Endodermal cell (in vitro differentiated cells): ENCODE measurements at places on chromosomes 11 and 22. TPM values are rescaled to one million over a fixed set of nuclear protein-coding genes. Genes with fewer than 3 reads are reported as not detected.

- no peak for DNase-seq
- H3K4me1 ChIP-seq, result no peaks in the 10 kb centered on the region
- H3K27ac ChIP-seq, result no peak overlapping the region
- no peak overlapping the region for H3K4me3 ChIP-seq
- H3K27me3 ChIP-seq, result no peaks in the 10 kb centered on the region
Observed at GRCh38 chr11:108368134-108368533, 99.2 kb downstream of the C11orf65 start.

GRCh38 chr11:59992425-59992824 lies 24.6 kb upstream of the OOSP4B start:
- H3K4me1 ChIP-seq, result no peaks in the 10 kb centered on the region
- H3K4me3 ChIP-seq, result no peak overlapping the region
- H3K27ac ChIP-seq, result no peak overlapping the region
- H3K27me3 ChIP-seq, result peaks cover 9% of the 10 kb centered on the region

DNA sequence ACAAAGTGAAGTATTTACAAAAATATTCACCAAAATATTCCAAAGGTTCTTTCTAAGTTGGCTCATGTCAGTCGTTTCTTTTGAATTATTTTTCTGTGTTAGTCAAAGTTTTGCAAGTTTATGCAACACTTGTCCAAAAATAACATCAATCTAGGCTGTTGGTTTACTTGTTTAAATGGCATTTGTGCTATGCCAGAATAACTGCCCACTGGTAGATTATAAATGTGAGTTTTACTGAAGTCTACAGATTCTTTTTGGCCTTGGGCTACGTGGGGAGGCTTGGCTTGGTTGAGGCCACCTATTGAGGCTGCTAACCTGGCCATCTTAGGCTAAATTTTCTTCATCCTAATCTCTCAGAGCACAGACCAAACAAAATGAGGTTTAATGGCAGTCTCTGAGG lies 1091.9 kb upstream of the RAG2 start:
- no peaks in the 10 kb centered on the region for H3K4me1 ChIP-seq
- no peaks in the 10 kb centered on the region for H3K36me3 ChIP-seq
- no peak overlapping the region for H3K27ac ChIP-seq
- no peaks in the 10 kb centered on the region for H3K27me3 ChIP-seq

DNA sequence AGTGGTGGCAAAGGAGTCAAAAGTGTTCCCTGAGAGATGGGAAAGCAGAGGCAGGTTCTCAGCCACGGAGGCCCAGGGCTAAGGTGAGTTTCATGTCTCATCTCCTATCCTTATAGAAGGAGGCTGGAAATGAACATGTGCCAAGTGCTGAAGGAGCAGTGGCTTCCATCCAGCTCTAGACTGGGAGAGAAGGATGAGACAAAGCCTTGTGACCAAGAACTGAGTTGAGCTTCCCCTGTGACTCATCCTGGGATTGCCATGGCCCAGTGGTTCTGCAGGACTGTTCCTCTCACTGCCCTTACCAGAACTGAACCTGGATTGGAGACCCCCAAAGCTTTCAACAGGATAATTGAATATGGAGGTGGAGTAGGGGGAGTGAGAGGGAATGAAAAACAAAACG lies 16.7 kb upstream of the OR9Q1 start:
- no peak for DNase-seq
- H3K4me3 ChIP-seq, result no peak overlapping the region
- no peaks in the 10 kb centered on the region for H3K4me1 ChIP-seq
- no peak overlapping the region for H3K27ac ChIP-seq

- DNase-seq, result no peak
- peaks cover 5% of the 10 kb centered on the region for H3K27me3 ChIP-seq
- H3K4me1 ChIP-seq, result peaks cover 6% of the 10 kb centered on the region
- peaks cover 18% of the 10 kb centered on the region for H3K36me3 ChIP-seq
- H3K27ac ChIP-seq, result no peak overlapping the region
Observed at GRCh38 chr11:6228520-6228919, 5.9 kb downstream of the FHIP1B start.

DNA sequence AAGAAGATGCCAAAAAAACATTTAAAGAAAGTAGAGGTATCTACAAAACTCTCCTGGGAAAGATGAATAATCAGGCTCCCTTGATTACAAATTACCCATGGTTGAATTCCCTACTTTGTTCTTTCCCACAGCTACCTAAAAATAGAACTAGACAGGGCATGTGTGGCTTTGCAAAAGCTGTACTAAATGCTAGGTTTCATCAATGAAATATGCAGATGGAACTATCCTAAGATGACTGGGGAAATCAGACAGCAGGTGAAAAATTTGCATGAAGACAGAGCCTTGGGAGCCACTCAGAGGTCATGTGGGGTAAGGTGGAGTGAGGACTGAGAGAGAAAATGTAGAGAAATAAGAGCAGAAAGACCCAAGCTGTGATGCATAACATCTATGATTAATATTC lies 14.7 kb downstream of the LAYN start:
- no peak for DNase-seq
- no peak overlapping the region for H3K27ac ChIP-seq
- no peaks in the 10 kb centered on the region for H3K36me3 ChIP-seq
- H3K4me3 ChIP-seq, result no peak overlapping the region
- H3K27me3 ChIP-seq, result peaks cover 12% of the 10 kb centered on the region
- no peaks in the 10 kb centered on the region for H3K4me1 ChIP-seq

GRCh38 chr11:17531636-17532113 lies 12.5 kb downstream of the USH1C start:
- no peak overlapping the region for H3K4me3 ChIP-seq
- no peak for DNase-seq
- H3K27ac ChIP-seq, result no peak overlapping the region
- peaks cover 14% of the 10 kb centered on the region for H3K4me1 ChIP-seq

- DNase-seq, result no peak
- H3K27me3 ChIP-seq, result no peaks in the 10 kb centered on the region
- no peaks in the 10 kb centered on the region for H3K4me1 ChIP-seq
- H3K36me3 ChIP-seq, result no peaks in the 10 kb centered on the region
- H3K27ac ChIP-seq, result no peak overlapping the region
- no peak overlapping the region for H3K4me3 ChIP-seq
Observed at GRCh38 chr11:16321148-16321547, 35.2 kb downstream of the SOX6 start.

DNA sequence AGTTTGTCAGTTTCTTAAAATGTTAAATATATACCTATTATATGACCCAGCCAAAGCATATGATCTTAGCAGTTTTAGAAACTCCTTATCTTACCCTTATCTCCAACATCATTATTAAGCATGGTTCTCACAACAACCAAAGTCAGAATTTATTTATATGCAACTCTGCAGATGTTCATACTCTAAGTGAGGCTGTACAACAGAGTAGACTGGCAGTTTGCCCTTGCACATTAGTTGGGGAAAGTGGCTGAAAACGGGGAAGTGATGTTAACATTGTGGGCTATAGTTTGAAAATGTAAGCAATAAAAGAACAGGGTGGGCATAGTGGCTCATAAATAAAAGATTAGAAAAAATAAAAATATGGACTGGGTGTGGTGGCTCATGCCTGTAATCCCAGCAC lies 49.7 kb downstream of the ATG16L2 start:
- H3K36me3 ChIP-seq, result no peaks in the 10 kb centered on the region
- peaks cover 5% of the 10 kb centered on the region for H3K4me1 ChIP-seq
- DNase-seq, result no peak
- H3K4me3 ChIP-seq, result no peak overlapping the region

DNA sequence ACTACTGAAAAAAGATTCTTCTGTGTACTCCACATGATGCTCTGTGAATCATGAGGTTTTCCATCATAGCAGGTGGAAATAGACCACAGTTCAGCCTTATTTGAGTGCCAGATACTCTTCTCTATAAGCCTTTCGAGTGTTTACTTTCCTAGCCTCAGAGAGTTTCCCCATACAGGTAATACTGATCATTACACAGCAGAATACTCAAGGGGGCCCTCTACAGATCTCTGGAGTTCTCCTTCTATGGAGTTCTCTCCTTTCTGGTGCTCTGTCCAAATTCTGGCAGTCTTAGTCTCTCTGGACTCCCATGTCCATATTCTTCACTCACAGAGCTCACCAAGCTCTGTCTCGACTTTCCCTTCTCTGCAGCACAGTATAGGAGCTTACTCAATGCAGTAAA lies 175.7 kb upstream of the CARD18 start:
- H3K36me3 ChIP-seq, result no peaks in the 10 kb centered on the region
- H3K4me3 ChIP-seq, result no peak overlapping the region
- H3K4me1 ChIP-seq, result no peaks in the 10 kb centered on the region
- H3K27ac ChIP-seq, result no peak overlapping the region

- no peak overlapping the region for H3K4me3 ChIP-seq
- H3K27ac ChIP-seq, result no peak overlapping the region
- H3K36me3 ChIP-seq, result no peaks in the 10 kb centered on the region
Observed at GRCh38 chr11:72218251-72218745, 1.7 kb downstream of the FOLR2 start.

DNA sequence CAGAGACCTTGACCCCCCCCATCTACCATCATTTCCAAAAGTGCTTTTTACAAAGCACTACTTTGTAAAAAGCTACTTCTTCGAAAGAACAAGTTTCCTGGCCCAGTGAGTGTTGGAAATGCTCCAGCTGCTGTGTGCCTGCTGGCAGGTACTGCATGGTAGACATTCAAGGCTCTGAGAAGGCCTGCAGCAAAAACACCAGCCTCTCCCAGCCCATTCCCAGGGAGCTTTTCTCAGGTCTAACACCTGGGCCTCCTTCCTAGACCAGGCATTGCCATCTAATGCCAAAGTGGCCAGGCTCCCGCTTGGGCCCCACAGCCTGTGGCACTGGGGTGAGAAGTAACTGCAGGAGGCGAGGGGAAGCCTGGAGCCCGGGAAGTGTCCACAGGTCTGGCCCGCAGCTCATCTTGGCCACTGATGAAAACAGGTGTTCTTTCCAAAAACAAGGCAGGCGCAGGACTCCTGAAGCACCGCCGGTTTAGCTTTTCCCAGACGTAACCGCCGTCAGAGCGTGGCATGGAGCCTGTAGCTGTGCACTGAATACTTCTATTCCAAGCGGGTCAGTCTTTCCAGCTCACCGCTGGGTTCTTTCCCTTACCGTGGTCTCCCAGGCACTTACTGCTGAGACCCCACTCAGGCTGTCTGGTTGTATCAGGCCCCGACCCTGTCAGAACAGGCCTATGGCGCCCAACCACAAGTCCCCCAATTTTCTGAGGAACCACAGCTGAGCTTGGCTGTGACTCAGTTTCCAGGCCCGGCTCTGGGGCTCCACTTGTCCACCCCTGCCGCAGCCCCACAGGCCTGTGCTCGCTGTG lies 1.2 kb upstream of the TCIRG1 start:
- H3K4me1 ChIP-seq, result peaks cover 9% of the 10 kb centered on the region
- no peak overlapping the region for H3K4me3 ChIP-seq
- no peaks in the 10 kb centered on the region for H3K27me3 ChIP-seq
- DNase-seq, result no peak

- no peak overlapping the region for H3K27ac ChIP-seq
- H3K27me3 ChIP-seq, result peaks cover under 1% of the 10 kb centered on the region
- no peak for DNase-seq
- peaks cover 8% of the 10 kb centered on the region for H3K4me1 ChIP-seq
- no peak overlapping the region for H3K4me3 ChIP-seq
- no peaks in the 10 kb centered on the region for H3K36me3 ChIP-seq
Observed at GRCh38 chr22:33050614-33051182, 7.5 kb downstream of the SYN3 start.

DNA sequence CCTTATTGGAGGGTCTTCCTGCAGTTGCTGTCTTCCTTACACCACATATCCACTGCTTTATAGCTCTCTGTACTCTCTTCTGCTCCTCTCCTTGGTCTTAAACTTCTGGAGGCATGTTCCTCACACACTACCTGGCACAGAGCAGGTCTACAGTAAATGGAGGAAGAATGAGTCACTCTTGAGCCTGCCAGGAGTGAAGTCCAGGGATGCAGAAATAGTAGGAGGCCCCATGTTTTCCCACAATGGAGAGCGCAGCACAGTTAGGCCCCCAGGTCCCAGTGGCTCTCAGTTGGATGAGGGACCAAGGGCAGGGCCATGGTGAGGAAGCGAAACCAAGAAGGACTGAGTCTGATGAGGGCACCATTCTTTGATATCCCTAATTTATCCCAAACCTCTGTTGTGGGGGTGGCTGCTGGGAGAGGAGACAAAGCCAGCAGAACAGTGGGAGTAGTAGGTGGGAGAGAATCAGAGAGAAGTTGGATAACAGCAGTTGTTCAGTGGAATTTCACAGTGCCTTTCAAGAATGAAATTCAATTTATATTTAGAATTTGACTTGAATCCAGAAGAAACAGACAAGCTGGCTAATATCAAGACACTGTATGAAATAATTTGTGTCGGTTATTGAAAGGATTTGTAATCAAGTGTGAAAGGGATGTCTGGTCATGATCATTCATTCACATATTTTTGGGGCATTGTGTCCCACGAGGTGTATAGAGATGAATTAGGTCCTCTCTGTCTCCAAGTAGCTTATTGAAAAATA lies 187.8 kb downstream of the HIPK3 start:
- DNase-seq, result no peak
- no peak overlapping the region for H3K27ac ChIP-seq
- H3K4me3 ChIP-seq, result no peak overlapping the region
- no peaks in the 10 kb centered on the region for H3K36me3 ChIP-seq
- no peaks in the 10 kb centered on the region for H3K27me3 ChIP-seq

DNA sequence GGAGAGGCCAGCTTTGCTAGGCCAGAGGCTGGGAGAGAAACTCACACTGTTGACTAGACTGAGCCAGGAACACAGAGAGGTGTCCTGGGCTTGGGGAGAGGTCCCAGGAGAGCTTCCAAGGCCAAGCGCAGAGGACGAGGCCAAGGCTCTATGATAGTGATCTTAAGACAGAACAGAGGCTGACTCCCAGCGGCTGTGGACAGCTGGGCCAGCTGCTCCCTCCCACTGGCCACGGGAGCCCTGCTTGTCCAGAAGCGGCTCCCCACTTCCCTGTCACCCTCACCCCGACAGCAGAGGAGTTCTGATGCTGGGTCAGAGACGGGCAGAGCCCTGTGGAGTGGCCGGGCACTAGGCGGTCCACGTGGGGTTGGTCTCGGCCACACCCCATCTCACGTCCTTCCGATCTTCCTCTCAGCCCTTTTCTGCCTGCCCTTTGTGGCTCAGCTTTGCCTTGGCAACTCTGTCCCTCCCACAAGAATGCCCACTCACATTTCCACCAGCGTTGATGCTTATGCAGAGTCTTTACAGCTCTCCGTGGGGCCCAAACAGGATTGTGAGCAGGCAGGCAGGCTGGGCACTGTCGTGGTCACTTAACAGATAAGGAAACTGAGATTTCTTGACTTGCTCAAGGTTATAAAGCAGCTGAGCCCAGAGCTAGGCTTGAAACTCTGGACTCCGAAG lies 68.2 kb downstream of the FBXO7 start:
- no peak for DNase-seq
- no peaks in the 10 kb centered on the region for H3K27me3 ChIP-seq
- no peaks in the 10 kb centered on the region for H3K36me3 ChIP-seq
- H3K4me1 ChIP-seq, result no peaks in the 10 kb centered on the region
- H3K4me3 ChIP-seq, result no peak overlapping the region
- peak overlapping the region; percentile 17 for H3K27ac ChIP-seq

FAM180B gene
- 0.16 and 0.20 TPM in 2 replicates for total RNA-seq

PAFAH1B2 gene
- total RNA-seq, result 114 TPM in 2 replicates

JRKL gene
- total RNA-seq, result 6.2 and 6.3 TPM in 2 replicates

IGSF22 gene
- 0.22 to 0.36 TPM (median 0.28 TPM) in 3 replicates for total RNA-seq

C11orf86 gene
- not detected in 3 replicates for total RNA-seq

KRTAP5-3 gene
- not detected in 2 replicates for total RNA-seq

PDGFD gene
- 4.8 and 5.8 TPM in 2 replicates for total RNA-seq

KCNE3 gene
- total RNA-seq, result 1.5 to 4.6 TPM (median 3.6 TPM) in 3 replicates

GLB1L2 gene
- total RNA-seq, result 5.8 to 9.9 TPM (median 8.4 TPM) in 3 replicates
